ENCODE measurements at places on chromosomes 6 and 20.

- DNase-seq, result no peak
Observed at GRCh38 chr6:44681761-44682160, 294.3 kb downstream of the CDC5L start.

- no peak for DNase-seq
Observed at GRCh38 chr6:139942331-139942730, 567.9 kb upstream of the CITED2 start.

DNA sequence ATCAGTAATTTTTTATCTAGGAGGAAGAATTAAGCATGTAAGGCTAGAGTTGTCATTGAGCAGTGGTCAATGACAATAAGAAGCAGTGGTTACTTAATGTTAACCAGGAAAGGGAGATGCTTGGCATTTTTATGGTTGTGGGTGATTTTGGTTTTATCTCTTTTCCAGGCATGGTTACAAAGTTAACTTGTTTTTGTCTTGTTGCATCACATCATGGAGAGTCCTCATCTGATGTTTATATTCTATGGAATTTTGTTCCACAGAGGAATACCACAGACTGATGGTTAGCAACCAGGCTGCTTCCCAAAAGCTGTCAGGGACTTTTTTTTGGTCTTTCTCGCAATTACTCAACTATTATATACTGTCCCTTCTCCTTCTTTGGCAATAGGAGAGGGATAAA, 32.7 kb downstream of the OPRM1 start:
- no peak for DNase-seq

GRCh38 chr20:5327356-5327755, 10.6 kb upstream of the PROKR2 start:
- no peak for DNase-seq

DNA sequence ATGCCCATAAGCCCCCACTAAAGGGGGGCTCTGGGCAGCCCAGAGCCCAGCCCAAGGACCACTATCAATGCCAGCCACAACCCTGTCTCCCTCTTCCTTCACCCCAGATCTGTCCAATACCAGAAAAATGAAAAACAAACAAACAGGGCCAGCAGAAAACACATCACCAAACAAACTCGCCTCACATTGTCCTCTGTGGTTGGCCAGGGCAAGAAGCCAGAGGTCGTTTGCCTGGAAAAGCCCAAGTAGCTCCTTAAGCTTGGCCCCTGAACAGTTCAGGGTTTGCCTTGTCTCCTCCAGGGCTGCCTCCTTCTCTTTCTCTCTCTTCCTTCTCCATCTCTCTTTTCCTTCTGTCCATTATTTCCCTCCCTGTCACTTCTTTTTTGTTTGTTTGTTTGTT, 10.1 kb upstream of the SCUBE3 start:
- DNase-seq, result no peak

- DNase-seq, result peak; percentile 57
Observed at GRCh38 chr6:12012558-12013306, 620 bp downstream of the HIVEP1 start.

DNA sequence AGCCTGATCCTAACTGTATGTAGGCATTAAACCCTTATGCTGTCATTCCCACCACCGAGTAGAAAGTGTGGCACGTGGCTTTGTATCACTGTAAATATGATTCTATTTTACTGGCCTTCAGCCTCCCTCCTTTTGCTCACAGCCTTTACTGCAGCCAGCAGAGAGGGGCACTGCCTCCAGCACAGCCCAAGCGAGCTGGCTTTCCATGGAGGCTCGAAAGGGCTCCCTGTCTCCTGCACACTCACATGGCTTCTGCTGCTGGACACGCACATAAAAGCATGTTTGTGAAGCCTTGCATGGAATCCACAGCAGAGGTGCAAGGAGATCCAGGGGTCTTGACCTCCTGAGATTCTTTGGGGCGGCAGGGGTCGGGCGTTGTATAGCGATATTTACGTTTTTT, 51.3 kb downstream of the RNASET2 start:
- peak; percentile 5 for DNase-seq

DNA sequence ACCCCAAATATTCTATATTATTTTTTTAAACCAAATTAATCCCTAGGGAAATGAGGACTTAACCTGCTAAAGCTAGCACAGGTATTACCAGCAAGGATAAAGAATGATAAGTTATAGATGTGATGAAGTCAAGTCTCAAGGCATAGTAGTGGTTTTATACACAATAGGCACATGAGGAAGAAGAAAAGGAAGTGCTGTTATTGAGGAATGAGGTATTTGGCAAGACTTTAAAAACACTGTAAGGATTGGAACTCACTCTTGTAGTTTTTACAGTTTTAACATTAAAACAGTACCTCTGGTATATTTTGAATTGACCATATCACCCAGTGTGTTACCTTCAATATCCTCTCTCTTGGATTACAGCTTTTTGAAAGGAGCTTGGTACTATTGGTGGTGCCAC, 54.6 kb downstream of the PHF3 start:
- no peak for DNase-seq

GRCh38 chr6:157657754-157658153, 165.3 kb upstream of the SNX9 start:
- no peak for DNase-seq

DNA sequence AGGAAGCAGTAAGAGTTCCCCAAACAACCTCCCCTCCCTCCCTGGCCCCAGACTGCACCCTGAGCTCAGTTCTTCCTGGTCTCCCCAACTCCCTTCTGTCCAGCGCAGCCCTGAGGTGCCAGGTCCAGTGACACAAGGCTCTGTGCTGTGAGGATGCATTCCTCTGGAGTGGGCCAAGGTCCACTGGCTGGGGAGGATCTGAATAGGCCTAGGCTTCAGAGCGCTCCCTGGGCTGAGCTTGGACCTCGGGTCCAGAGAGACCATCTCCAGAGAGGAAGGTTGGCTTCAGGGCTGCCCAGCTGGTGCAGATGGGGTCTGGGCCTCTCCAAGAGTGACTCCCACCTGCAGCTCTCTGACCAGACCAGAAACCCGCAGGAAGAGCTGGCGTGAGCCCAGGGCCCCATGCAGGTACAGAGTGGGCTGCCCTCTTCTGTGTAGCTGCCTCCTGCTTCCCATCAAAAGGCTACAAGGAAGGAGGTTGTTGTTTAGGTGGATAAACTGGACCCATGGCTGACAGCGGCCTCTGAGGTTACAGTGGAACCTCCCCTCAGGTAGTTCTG, 52.3 kb upstream of the MLN start:
- DNase-seq, result no peak

DNA sequence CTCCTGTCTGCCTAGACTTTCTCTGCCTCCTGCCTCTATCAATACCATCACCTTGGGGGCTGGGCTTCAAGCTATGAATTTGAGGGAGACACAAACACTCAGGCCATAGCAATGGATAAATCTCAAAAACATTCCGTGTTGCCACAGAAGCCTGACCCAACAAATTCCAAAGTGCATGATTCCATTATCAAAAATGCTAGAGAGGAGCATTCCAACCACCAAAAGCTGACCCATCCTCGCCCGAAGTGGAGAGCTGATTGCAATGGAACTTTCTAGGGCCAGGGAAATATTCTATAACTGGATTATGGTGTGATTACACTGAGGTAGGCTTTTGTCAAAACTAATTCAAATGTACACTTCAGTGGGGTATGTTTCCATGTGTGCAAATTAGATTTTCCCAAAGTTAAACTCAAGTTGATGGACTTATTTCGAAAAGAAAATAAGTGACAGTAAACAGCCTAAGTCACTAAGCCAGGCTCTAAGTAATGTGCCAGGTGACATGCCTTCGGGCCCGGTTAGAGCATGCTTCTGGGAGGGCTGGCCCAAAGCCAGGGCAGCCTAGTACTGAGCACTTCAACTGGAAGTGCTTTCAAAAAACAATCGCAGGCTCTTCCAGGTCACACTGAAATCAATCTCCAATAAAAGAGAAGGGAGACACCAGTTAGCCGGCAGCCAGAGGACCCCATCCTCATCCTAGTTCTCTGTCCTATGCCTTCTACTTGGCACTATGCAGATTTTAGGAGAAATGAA, 142.3 kb downstream of the TBXT start:
- no peak for DNase-seq

GRCh38 chr20:4578375-4578774, 143.3 kb upstream of the PRND start:
- no peak for DNase-seq

- DNase-seq, result no peak
Observed at GRCh38 chr6:30823534-30823865, 60.8 kb upstream of the DDR1 start.

GRCh38 chr6:152300517-152300916, 336.6 kb downstream of the SYNE1 start:
- no peak for DNase-seq

DNA sequence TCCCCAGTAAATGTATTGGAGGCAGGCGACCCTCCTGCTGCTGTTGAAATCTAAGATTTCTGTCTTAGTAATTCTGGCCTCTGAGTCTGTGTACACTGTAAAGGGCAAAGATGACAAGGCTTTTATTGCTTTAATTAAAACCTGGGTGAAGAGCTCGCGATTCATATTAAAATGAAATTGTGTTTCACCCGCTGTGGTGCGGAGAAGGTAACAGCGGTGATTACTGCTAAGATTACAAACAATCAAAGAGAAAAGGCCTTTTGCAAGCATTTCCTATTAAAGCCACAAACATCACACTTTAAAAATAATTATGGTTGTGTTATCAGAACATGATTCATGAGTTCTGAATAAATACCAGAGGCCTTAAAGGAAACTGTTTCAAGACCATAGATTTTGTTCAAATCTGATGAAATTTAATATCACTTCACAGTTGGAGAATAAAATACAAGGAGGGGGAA, 69.3 kb downstream of the TOX2 start:
- DNase-seq, result no peak

- no peak for DNase-seq
Observed at GRCh38 chr20:50608750-50609104, 82.6 kb downstream of the RIPOR3 start.

DNA sequence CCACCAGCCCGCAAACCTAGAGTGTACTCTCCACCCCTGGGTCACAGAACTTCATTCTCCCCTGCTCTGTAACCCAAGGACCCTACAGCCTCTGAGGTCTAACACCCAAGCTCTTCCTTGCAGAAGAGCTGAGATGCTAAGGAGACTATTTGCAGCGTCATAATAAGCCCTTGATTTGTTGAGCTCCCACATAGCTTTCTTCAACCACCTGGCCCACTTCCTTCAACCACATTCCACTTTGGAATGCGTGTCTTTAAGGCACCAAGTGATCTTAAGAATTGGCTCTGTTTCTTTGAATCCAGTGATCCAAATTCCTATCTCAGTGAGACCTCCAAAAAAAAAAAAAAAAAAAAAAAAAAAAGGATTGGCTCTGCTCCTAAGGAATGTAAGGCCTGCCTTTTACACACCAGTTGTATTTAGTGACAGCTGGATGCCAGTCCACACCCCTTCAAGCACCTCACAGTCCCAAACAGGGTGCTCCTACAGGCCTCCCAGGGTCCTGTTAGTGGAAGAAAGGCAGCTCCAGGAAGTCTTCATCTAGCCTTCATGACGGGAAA, 106.2 kb downstream of the UBE3D start:
- no peak for DNase-seq

- DNase-seq, result no peak
Observed at GRCh38 chr20:40930561-40930960, 98.1 kb upstream of the TOP1 start.

GRCh38 chr20:37356387-37356786, 10.4 kb downstream of the SRC start:
- DNase-seq, result no peak

- DNase-seq, result no peak
Observed at GRCh38 chr6:30880698-30881252, 3.5 kb upstream of the DDR1 start.

- no peak for DNase-seq
Observed at GRCh38 chr6:128739112-128739511, 143.8 kb upstream of the LAMA2 start.

GRCh38 chr6:100300221-100300736, 164.4 kb downstream of the SIM1 start:
- no peak for DNase-seq

- no peak for DNase-seq
Observed at GRCh38 chr6:167941822-167942221, 55.6 kb upstream of the KIF25 start.

DNA sequence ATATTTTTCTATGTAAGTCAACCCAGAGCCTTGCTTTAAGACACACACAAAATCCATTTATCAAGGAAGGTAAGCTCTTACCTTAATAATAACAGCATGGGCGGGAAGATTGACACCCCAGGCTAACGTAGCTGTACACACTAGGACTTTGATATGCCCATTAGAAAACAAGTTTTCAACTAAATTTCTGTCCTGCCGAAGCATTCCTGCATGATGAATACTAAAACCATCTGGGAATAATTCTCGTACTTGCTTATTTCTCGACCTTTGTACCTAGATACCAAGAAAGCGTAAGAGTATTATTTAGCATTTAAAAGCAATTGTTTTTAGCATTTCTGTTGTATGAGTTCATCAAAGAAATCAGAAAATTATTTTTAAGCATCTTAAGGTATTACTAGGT, 197.5 kb upstream of the SIM1 start:
- no peak for DNase-seq

DNA sequence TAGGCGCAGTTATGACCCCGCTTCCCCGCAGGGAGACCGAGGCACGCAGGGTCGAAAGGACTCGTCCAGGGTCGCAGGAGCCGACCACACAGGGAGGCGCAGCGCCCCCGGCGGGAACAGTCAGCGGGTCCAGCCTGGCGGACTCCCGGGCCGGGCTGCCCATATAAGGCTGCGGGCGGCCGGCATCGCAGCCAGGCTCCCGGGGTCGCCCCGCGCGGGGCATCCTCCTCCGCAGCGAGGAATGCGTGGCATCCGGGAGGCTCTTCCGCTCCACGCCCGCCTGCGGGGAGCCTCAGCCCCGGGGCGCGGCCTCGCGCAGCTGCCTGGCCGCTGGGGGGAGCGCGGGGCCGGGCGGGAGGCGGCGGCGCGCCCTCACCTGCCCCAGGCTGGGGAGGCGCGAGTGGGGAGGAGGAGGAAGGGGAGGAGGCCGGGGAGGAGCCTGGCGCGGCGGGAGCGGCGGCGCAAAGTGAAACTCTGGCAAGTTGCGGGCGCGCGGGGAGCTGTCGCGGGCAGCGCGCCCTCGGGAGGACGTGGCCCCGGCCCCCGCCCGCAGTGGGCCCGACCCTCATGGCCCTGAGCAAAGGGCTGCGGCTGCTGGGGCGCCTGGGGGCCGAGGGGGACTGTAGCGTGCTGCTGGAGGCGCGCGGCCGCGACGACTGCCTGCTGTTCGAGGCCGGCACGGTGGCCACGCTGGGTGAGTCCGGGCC, at the start of gene SYNJ2:
TSS of gene SYNJ2 (plus strand) at position 469 of the 707 bp plus-strand sequence. CDS start at position 568, 99 bp downstream.
- peak; percentile 87 for DNase-seq

DNA sequence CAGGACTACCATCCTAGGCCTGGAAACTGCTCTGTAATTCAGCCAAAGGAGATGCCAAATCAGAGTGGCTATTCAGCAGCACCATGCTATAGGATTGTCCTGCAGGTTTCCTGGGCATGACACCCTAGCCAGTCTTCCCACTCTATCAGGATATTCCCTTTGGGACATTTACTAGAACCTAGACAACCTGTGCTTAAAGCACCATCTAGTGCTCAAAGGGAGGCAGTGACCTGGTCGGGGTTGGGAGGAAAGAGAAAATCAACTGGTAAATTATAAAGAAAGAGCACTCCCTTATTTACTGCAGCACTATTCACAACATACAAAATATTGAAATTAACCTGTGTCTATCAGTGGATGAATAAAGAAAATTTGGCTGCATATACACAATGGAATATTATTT, 67.2 kb upstream of the SMLR1 start:
- DNase-seq, result peak; percentile 50

- no peak for DNase-seq
Observed at GRCh38 chr6:82467338-82467737, 103.7 kb downstream of the TPBG start.
